ENCODE measurements at places on chromosomes 4 and X.

GRCh38 chr4:48499551-48500066 lies 9.6 kb downstream of the ZAR1 start:
- DNase-seq = no peak

GRCh38 chr4:150315175-150315574 lies 236.9 kb downstream of the DCLK2 start:
- DNase-seq = no peak

DNA sequence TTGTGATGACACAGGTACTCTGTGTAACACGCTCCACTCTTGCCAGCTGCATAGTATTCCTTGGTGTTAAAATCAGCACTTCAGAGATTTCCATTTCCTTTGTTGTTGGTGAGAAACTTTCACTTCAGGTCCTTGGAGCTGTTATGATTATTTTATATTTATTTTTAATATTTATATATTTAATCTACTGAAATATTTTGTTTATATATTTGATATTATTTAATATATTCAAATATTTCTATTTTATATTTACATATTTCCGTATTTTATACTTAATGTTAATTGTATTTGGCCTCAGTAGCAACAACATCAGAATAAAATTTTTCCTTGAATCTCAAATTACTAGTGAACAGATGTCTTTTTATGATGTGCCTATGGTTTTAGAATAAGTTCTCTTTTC lies 225.3 kb downstream of the MAGEB17 start:
- DNase-seq = no peak

- no peak for DNase-seq
Measured at GRCh38 chr4:139963708-139964107, 190.3 kb downstream of the MAML3 start.

DNA sequence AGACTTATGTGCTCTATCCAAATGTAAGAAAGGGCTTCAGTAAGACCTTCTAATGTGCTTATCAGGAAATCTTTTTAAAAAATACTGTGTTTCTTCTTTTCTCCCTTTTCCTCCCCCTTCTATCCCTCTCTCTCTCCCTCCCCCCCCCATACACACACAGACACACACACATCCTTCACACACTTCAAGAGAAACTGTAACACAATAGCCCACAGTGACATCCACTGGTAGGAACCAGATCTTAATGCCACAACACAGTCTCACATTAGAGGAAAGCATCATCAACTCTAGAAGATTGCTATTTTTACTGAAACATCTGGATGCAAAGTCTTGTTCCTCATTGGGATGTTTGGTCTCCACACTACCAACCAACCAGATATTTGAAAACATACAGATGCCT lies 4.6 kb downstream of the PCDH19 start:
- DNase-seq = no peak

GRCh38 chr4:122537388-122538135 lies 81.0 kb upstream of the IL2 start:
- DNase-seq = no peak
